ENCODE measurements at places on chromosomes 16 and 17.

GRCh38 chr17:9203771-9204425 is 182.6 kb downstream of the NTN1 start:
- no peak for DNase-seq

- no peak for DNase-seq
Measured at GRCh38 chr17:49723423-49723822, 15.7 kb upstream of the SLC35B1 start.

DNA sequence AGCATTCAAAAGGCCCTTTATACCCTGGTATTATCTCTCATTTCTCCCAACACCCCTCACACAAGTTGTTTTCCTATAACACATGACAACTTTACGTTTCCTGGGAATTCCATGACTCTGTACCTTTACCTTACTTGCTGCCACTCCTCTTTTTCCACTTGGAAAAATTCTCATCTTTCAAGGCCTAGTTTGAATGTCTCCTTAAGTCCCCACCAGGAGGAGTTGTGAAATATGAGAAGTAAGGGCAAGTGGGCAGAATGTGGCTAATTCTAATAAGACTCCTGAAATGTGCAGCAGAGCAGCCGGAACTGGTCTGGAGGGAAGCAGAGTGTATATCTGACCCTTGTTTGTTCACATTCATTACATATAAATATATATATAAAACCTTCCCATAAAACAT is 39.7 kb downstream of the BRCA1 start:
- DNase-seq, result no peak

- DNase-seq, result no peak
Measured at GRCh38 chr17:1221209-1221608, 41.4 kb upstream of the ABR start.

DNA sequence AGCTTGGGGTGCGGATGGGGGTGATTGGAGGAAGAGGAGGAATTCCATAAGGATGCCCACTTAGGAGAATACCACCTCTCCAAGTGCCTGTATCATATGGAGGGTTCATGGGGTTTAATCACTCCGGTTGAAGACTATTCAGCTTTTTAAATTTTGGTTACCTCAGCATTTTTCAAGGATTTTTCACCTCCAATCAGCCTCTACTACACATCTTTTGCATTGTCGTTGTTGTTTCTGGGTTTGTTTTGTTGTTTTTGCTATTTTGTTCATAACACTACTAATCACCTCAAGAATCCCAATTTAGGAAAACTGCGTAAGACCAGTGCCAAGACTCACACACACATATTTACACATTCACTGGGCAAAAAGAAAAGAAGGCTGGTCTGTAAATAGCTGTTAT is 619.5 kb upstream of the CDH5 start:
- no peak for DNase-seq

GRCh38 chr16:30526137-30526822 is at the start of gene ZNF768:
Gene ZNF768, minus strand, starts transcription at chr16:30526566. Its CDS starts 153 bp downstream, at chr16:30526413.
- DNase-seq, result no peak

DNA sequence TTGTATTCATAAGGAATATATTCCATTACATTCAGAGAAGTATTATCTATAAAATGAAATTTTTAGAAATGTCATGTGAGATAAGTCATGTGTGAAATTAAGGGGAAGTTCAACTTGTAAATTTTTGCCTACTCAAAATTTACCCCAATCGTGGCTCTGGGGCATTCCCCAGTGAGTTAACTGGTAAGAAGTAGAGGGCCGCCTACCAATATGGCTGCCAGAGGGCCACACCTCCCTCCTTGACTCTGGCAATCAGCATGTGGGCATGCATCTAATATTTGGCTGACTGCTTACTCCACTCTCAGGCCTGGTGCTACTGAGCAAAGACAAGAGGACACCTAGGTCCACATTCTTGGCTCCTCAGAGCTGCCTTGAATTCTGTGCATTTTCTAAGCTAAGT is 39.7 kb upstream of the CNTNAP4 start:
- no peak for DNase-seq

DNA sequence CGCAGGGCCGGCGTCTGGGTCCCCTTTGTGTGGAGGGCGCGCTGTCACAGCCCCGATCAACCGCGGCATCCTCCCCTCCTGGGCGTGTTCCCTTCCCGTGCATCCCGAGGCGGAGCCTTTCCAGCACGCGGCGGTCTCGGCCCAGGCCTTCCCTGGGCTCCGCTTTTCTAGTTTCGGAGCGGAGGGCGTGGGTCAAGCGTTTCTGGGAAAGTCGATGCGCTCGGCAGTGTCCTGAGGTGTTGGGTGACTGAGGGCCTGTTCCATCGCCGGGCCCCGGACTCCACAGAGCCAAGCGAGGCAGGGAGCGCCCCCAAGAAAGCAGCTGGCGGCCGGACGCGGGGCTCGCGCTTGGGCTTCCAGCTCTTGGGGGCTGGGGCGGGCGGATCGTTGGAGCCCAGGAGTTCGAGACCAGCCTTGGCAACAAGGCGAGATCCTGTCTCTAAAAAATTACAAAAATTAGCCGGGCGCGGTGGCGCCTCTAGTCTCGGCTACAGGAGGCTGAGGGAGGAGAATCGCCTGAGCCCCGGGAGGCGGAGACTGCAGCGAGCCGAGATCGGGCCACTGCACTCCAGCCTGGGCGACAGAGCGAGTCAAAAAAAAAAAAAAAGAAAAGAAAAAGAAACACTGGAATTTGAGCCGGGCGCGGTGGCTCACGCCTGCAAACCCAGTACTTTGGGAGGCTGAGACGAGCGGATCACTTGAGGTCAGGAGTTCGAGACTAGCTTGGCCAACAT is 806 bp downstream of the IFT140 start:
- DNase-seq, result no peak

- DNase-seq, result no peak
Measured at GRCh38 chr17:73586275-73586832, 57.9 kb downstream of the SDK2 start.

DNA sequence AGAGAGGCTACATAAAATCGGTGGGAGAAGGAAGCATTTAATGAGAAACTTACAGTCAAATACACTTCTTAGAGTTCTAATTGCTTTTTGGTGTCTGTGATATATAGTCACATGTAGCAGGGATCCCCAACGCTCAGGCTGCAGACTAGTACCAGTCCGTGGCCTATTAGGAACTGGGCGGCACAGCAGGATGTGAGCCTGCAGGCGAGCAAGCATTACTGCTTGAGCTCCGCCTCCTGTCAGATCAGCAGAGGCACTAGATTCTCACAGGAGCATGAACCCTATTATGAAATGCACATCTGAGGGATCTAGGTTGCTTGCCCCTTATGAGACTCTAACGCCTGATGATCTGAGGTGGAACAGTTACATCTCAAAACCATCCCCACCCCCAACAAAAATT is 158.5 kb downstream of the TANC2 start:
- no peak for DNase-seq

DNA sequence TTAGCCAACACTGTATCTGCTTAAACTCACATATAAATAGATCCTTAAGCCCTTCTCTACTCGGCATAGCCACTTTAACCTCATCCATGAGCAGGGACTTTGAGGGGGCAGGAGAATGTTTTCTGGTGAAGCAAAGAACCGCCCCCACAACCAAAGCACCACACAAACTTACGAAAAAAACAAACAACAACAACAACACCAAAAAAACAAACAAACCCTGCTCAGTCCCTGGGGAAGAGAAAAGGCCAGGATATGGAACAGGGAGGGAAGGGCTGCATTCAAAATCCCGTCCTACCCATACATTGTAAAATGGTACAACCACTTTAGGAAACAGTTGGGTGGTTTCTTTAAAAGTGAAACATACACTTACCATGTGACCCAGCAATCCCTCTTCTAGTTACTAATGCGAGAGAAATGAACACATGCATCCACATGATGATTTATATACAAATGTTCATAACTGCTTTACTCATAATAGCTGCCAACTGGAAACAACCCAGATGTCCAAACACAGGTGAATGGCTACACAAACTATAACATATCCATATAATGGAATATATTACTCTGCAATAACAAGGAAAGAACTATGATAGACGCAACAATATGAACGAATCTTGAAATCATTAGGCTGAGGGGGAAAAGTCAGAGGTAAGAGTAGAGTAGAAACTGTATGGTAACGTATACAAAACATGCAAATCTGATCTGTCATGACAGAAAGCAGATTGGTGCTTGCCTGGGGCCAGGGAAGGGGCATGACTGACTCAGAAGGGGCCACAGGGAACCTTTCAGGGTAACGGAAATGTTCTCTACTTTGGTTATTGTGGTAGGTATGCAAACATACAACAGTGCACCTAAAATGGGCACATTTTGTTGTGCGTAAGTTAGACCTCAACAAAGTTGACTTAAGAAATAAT is 37.7 kb upstream of the TOB1 start:
- peak; percentile 45 for DNase-seq

DNA sequence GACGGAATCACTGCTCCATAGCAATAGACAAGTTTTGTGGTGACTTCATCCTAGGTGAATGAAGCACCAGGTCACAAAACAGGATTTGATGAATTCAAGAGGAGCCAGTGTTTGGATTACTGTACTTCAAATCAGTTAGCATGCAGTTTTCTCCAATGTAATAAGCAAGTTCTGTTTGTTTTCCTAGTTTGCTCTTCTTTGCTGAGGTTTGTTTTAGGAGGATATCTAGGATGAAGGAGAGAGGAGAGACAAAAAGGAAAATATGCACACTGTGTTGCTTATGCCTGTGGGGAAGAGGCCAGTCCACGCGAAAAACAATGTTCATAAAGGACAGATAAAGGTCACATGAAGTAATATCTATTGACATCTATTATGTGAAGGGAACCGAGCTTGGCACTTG is 9.0 kb downstream of the KRT37 start:
- DNase-seq, result no peak

DNA sequence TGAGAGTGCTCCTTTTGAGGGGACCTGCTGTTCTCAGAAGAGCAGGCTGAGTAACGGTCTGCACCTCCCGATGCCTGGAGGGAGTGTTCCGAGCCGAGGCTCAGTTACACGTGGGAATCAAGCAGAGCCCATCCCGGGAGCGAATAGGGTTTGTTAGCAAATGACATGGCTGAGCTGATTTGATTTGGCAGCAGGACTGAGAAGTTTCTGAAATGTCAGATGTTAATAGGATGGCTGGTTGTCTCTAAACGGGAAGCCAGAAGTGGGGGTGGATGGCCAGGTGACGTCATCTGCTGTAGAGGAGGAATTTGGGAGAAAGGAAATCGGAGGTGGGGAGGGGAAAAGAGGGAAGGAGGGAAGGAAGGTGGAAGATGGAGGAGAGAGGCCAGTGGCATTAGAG is 128.0 kb downstream of the RAP1GAP2 start:
- DNase-seq, result peak; percentile 16
